ENCODE measurements at places on chromosomes 11 and 22.

- no peak for DNase-seq
Observed at GRCh38 chr11:100789500-100789899, 102.4 kb downstream of the ARHGAP42 start.

- DNase-seq, result no peak
Observed at GRCh38 chr22:43745411-43745770, 66.7 kb downstream of the EFCAB6 start.

GRCh38 chr11:114167771-114168448 is 108.4 kb downstream of the ZBTB16 start:
- no peak for DNase-seq

DNA sequence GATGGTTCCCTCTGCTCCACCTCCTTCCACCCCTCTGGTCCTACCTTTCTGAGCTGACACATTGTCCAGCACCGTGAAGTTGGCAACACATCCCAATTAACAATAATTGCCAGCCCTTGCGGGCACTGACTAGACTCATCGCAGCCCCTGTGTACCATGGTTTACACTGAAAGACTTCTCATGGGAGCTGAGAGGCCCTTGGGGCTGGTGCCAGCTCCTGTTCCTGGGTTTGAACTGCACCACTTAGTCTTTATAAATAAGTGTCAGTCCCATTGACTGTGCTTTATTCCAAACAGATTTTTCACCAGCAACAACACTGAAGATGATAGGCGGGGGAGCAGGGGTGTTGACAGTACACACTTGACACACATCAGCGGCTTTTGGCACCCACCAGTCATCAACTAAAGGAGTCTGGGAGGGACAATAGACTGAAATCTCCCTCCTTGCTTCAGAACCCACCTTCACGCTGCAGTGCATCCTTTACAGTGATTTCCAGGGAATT is 447.3 kb downstream of the NTM start:
- DNase-seq, result no peak

- DNase-seq, result no peak
Observed at GRCh38 chr11:102957953-102958352, 2.4 kb upstream of the MMP13 start.

- no peak for DNase-seq
Observed at GRCh38 chr22:37411655-37412054, 15.6 kb downstream of the ELFN2 start.

GRCh38 chr22:20412474-20413216 is 18.7 kb downstream of the ZNF74 start:
- DNase-seq, result no peak

GRCh38 chr11:93845181-93846092 is 5.0 kb downstream of the VSTM5 start:
- no peak for DNase-seq

DNA sequence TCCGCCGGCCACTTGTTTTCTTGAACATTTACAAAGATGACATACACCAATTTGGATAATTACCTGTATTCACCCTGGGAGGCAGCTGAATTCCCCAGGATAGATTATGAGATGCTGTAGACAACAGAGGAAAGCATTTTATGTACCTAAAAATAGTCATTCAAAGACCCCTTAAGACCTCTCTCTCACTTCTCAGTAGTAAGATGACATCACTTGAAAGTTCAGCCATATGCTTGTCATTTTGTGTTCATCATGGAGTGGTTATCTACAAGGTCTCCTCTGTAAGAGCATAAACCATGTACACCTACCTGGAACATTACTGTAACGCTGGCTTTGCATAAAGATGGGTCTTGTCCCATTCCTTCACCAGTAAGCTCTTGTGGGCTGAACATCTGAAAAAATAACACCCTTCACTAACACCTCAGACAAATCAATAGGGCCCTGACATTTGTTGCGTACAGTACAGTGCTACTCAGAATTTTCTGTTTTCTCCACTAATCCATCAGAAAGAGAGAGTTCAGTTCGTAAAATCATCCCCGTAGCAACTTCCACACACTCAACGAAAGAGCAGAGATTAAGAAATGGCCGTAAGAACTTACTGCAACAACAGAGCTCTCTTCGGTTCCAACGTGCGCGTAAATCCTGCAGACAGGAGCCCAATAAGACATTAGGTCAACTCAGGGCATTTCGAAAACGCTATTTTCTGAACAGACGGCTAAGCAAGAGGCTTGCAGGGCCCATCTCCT is 15.6 kb upstream of the WDR74 start:
- DNase-seq, result no peak

DNA sequence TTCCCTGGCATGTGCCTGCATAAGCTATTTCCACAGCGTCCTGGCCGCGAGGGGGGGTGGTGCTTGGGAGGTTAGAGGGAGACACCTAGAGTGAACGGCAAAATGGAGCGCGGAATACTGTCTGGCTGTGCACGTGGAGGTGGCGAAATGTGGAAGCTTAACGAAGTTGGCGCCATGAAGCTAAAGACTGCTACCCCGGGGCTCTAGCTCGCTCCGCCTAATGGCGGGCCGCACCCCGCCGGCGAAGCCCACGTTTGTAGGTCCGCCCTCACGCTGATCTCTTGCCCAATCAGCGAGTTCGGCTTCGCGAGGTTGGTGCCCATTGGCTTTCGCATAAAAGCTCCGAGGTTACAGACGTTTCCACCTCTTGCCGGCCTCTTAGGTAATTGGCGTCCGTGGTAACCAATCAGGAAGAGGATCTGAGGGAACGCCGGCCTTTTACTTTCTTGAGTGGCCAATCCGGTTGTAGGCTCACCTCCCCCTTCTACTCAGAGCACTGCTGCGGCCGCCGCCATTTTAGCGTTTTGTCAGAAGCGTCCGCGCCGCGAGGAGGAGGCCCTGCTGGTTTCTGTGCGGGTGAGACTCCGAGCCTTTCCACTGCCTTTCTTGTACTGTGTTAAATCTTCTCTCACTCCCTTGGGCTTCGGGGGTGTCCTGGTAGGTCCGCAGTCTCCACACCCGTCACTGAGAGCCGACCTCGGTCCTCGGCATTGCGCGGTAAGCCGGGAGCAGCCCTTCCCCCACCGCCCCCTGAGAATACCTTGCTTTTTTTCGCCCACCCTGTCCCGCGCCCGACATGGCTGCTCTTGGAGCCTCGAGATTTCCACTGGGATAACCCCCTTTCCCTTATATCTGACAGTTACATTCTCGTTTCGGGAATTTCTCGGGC is at the start of gene RBM4:
Gene RBM4, plus strand, starts transcription at position 527 of the 889 bp plus-strand sequence. CDS start 1,009 bp downstream, outside the sequence.
- peak; percentile 95 for DNase-seq

- no peak for DNase-seq
Observed at GRCh38 chr11:40202589-40203270, 1256.7 kb downstream of the LRRC4C start.

DNA sequence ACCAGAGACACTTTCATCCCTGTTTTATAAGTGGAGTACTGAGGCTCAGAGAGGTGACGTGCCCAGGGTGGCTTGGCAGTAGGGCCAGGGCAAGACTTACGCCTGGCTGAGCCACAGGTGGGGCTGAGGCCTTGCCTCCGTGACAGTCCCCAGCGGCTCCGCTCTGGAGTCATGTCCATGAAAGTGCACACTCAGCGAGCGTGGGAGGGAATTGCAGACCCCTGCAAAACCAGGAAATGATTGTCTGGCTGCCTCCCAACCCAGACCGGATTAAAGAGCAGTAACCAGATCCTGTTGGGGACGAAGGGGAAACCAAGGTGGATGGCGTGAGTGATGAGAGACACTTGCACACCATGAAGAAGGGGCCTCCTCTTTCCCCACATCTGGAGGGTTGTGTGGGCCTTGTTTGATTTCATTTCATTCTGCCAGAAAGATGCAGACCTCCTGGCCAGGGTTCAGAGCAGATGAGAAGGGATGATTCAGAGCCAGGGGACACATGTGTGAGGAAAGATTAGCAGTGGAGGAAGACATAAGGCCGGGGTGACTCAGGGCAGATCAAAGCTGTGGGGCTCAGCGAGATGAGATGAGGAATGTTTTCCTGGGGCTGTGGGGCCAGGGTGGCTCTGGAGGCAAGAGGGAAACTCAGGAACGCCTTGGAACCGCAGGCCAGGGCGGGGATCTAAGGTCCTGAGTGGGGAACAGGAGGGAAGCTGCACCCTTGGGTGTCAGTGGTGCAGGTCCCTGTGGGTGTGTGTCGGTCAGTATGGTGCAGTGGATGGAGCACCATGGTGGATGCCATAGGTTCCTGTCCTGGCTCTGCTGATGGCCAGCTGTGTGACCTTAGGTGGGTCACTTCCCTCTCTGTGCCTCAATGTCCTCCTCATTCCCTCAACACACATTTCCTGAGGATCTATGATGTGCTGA is 29.9 kb upstream of the LRRC32 start:
- peak; percentile 36 for DNase-seq

GRCh38 chr11:126680131-126680530 is 320.4 kb downstream of the KIRREL3 start:
- no peak for DNase-seq

DNA sequence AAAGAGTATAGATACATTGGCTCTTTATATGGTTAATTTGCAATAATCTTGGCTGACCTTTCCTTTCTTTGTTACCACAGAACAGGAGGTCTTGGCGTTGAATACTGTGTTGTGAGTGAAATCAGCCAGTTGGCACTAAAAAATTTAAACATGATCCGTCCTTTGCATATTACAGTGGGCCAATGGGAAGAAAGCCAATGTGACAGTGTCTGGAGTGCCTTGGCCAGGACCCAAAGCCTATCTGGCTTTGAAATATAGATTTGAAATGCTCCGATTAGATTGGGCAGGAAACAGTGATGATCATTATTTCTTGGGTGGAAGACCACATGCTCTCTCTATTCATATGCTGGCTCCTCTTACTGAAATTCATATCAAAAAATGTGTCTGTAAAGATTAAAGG is 339.6 kb upstream of the ANO3 start:
- no peak for DNase-seq

GRCh38 chr11:61861634-61862033 is 29.7 kb downstream of the FADS3 start:
- no peak for DNase-seq

All from stimulated activated CD8-positive, alpha-beta memory T cell treated with anti-CD3 and anti-CD28 coated beads, Interleukin-4, amount 100 ng/mL, for 48 hours (primary cell).